ENCODE measurements at places on chromosomes 4 and X.

DNA sequence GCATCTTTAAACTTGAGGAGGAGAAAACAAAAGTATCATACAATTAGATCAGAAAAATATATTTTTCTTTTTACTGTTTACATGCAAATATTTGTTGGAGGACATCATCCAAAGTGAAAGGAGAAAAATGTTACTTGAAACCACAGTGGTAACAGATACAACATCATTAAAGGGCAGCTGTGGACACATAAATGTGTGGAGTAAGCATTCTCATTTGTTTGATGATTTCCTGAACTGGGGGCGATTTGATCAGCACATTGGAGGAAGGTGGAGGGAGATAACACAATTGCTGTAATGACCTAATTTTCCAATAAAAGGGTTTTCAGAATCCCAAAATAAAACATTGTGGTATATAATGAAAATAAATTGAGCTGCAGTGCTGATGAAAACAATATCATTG, 314.5 kb upstream of the HS3ST1 start:
- DNase-seq = no peak

GRCh38 chr4:70179811-70180210, 15.7 kb upstream of the ODAM start:
- DNase-seq = no peak

GRCh38 chr4:4455210-4455865, 68.4 kb downstream of the NSG1 start:
- no peak for DNase-seq

GRCh38 chrX:43655151-43656004, 721 bp upstream of the MAOA start:
- no peak for DNase-seq

GRCh38 chr4:67006791-67007190, 538.5 kb downstream of the CENPC start:
- DNase-seq = no peak

- DNase-seq = no peak
Observed at GRCh38 chr4:6601661-6602250, 26.8 kb downstream of the MAN2B2 start.

DNA sequence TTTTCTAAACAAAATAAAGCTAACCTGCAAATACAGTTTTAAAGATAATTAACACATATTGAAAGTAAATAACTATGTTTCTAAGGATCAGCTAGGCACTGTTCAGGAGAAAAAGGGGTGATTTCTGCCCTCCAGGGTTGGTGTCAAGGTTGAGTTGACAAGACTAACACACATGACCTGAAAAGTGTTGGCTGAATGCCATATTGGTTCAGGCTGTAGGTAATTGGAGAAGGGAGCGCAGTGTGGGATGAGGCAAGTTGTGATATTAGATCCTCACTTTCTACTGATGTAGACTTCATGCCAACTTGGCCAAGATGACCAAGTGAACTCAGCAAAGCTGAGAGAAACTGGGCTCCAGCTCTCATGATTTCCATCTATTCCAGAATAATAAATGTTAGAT, 42.2 kb downstream of the PPM1K start:
- DNase-seq = no peak

GRCh38 chr4:186248643-186249042, 17.3 kb upstream of the F11 start:
- DNase-seq = no peak

GRCh38 chr4:79831701-79832514, 241.1 kb downstream of the ANTXR2 start:
- DNase-seq = no peak

DNA sequence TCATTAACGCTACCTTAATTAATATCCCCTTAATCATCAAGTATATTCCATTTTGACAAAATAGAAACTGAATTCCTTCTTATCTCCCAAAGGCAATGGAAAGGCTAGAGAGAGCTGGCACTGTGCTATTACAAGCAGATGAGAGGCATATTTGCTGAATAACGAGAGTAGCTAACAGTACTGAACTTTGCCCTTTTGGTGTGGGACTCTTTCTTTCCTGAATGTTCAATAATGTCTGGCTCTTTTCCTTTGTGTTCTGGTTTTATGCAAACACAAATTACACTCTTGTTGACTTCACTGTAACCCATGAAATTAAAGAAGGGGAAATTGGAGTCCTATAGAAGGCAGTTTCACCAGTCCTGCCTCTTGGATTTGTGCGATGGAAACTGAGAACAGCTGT, 63.5 kb downstream of the SHROOM3 start:
- no peak for DNase-seq

Data from HuH-7 (cell line).